Activated CD8-positive, alpha-beta memory T cell treated with anti-CD3 and anti-CD28 coated beads for 1 hour (primary cell): ENCODE measurements at places on chromosomes 3 and 15.

- no peak for DNase-seq
These were observed 14.6 kb upstream of the LMOD3 start for GRCh38 chr3:69137005-69137404.

GRCh38 chr3:66665021-66665695 lies 164.3 kb upstream of the LRIG1 start:
- no peak for DNase-seq

- DNase-seq, result no peak
These were observed 766.8 kb downstream of the TBL1XR1 start for GRCh38 chr3:176430244-176431037.

DNA sequence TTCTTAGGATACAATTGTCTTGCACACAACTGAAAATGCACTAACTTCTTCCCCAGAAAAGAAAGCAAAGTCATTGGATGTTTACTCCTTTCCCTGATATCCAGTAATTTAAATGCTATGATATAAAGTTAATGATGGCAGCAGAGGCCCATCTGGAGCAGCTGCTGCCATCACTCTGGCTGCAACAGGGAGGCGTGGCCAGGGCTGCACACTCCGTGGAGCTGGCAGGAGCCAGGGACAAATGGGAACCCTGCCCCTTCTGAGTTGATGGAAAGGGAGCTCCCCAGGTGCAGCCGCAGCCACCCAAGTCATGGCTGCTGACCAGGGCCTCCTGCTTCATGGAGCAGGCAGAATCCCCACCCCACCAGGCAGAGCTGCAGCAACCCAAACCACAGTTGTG lies 72.6 kb upstream of the ALDH1A3 start:
- no peak for DNase-seq

- no peak for DNase-seq
These were observed 55.0 kb upstream of the FOXB1 start for GRCh38 chr15:59948924-59949613.

GRCh38 chr15:65980824-65981456 lies 111.6 kb downstream of the RAB11A start:
- no peak for DNase-seq

DNA sequence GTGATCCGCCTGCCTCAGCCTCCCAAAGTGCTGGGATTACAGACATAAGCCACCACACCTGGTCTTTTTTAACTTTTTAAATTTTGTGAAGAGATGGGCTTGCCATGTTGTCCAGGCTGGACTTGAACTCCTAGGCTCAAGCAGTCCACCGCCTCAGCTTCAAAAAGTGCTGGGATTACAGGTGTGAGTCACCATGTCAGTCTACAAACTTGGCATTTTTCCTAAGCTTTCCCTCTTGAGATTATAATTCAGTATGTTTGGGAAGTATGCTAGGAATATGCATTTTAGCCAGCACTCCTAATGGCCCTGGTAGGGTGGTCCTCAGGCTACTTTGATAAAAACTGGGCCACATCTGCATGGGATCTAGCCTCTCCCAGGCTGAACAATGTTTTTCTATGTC lies 4.4 kb downstream of the WDR73 start:
- no peak for DNase-seq

DNA sequence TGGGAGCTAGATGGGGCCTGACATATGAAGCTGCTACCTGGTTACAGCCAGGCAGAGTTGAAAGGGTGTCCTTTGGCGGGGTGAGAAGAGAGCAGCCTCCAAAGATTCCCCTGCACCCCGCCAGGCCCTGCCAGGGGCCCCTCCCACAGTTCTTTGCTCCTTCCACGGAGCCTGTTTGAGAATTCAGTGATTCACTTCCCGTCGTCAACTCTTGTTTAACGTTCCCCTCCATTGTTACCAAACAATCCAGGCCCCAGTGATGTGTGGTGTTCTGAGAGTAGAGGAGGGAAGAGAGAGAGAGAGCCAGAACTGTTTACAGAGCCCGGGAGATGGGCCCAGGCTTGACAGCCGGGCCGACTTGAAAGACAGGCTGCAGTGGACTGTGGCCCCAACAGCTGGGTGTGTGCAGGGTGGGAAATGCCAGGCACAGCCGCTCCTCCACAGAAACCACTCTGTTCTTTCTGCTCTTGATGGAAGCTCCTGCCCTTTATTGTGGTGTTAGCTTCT lies 81.5 kb downstream of the SMAD3 start:
- DNase-seq, result no peak

- no peak for DNase-seq
These were observed 613.4 kb downstream of the ZPLD1 start for GRCh38 chr3:103048068-103048722.

DNA sequence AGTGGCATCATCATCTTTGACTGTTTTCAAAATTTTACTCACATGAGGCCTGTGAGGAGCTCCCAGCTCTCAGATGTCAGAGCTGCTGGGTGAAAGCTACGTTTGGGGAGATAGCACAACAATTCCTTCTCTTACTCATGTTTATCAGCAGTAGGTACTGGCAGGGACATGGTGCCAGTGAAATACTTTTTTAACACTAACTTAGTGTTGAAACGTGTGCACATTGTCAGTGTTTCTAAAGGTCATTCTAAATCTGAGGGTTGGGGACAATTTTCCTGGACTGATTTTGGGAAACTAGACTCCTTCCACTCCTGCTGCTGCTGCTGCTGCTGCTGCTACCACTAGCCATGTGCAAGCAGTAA lies 487.4 kb downstream of the PDCD6IP start:
- no peak for DNase-seq

- no peak for DNase-seq
These were observed 38.3 kb downstream of the PDE8A start for GRCh38 chr15:85019815-85020590.

- no peak for DNase-seq
These were observed 109.8 kb downstream of the IGF2BP2 start for GRCh38 chr3:185715091-185715490.

GRCh38 chr3:61724801-61725200 lies 163.4 kb downstream of the PTPRG start:
- DNase-seq, result no peak

DNA sequence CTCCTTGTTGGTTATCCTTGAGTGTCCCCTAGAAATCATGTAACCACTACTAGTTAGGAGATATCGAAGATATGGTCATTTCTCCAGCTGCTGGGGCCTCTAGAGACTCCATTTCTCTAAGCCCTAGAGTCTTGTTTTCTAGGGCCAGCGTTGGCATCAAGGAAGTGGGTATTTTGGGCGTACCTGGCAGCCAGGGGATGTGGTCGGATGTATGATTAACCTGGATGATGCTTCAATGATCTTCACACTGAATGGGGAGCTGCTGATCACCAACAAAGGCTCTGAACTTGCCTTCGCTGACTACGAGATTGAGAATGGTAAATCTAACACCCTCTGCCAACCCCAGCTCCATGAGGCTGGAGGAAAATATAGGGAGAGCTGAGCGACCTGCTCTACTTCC lies 325.5 kb downstream of the RYR3 start:
- DNase-seq, result no peak

- no peak for DNase-seq
These were observed at the start of gene TAGLN3 for GRCh38 chr3:111998636-111999483. Gene TAGLN3, plus strand, starts transcription at chr3:111998922. Its CDS starts 501 bp downstream, at chr3:111999423.

- no peak for DNase-seq
These were observed 40.0 kb downstream of the TRH start for GRCh38 chr3:130014526-130014925.

- no peak for DNase-seq
These were observed 13.7 kb upstream of the ULK4 start for GRCh38 chr3:41975416-41976103.

GRCh38 chr15:67559158-67559557 lies 16.7 kb downstream of the MAP2K5 start:
- DNase-seq, result no peak

DNA sequence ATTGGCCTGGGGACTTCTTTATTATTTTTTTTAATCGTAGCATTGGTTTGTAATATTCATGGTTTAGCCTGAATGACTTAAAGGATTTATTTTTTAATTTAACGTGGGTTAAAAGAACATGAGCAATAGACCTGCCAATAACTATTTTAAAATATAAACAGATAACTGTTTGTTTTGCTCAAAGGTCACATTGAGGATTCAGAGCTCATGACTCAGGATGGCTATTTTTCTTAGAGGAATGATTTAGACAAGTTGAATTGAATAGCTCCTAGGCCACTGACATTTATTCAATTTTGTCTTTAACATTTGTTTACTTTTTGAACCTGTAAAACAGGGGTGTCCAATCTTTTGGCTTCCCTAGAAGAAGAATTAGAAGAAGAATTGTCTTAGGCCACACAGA lies 68.5 kb downstream of the ITPR1 start:
- DNase-seq, result no peak

- no peak for DNase-seq
These were observed 127.9 kb downstream of the MITF start for GRCh38 chr3:69866988-69867720.

GRCh38 chr3:73874606-73875369 lies 250.0 kb upstream of the PDZRN3 start:
- DNase-seq, result no peak

- DNase-seq, result no peak
These were observed 6.4 kb downstream of the CMSS1 start for GRCh38 chr3:99823723-99824711.

DNA sequence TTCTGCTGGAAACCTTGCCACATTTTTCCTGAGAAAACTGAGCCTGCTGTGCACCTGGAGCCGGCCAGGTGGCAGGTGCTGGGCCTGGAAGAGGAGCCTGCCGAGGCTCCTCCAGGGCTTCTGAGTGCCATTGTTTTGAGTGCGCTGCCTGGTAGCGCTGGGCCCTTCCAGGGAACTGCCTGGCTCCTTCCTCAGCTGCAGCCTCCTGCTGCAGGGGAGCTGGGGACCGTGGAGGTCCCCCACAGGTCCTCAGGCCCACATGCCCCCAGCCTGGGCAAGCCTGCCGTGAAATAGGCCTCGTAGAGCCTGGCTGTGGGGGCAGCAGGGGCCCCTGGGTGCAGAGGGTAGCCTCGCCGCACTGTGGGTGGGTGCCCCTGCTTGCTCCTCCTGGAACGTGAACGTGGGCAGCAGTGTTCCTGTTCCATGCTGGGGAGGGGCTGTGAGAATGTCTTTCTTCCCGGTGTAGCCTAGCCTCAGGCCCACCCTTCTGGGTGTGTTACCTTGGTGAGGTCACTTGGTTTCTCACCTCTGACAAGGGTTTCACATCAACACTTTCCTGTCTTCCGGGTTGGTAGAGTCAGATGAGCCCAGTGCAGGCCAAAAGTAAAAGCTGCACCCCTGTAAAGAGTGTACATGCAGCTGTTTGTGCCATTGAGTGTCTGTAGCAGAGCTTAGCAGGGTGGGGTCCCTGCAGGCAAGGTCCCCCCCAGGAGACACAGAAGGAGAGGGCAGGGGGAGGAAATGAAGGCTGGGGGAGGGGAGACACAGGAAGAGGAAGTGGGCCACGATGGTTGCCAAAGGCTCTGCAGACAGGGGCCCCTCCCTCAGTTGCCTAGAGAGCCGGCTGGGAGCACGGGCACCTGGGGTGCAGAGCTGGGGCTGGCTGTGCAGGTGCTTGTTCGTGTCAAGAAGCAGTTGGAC lies 34.5 kb downstream of the KLF13 start:
- no peak for DNase-seq

DNA sequence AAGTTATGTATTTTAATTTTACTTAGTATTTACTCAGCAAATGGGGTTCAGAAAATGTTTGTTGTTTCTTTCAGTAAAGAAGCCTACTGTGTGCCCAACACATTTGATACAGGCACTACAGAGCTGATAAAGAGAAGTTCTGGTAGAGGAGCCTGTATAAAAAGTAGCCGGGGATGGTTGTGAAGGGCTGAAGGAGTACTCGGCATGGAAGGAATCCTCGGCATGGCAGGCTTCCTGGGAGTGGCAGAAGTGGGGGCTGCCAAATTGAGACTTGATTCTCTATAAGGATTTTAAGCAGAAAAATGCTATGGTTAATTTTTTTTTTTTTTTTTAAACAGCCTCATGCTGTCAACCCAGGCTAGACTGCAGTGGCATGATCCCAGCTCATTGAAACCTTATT lies 9.3 kb downstream of the ARL13B start:
- DNase-seq, result no peak

GRCh38 chr15:85935182-85935581 lies 140.5 kb upstream of the KLHL25 start:
- no peak for DNase-seq

- no peak for DNase-seq
These were observed 206.9 kb upstream of the BHLHE40 start for GRCh38 chr3:4772171-4772804.

GRCh38 chr3:81829937-81830336 lies 68.5 kb upstream of the GBE1 start:
- no peak for DNase-seq

- no peak for DNase-seq
These were observed 127.9 kb downstream of the GADL1 start for GRCh38 chr3:30766522-30766921.

- no peak for DNase-seq
These were observed 367.8 kb upstream of the IL12A start for GRCh38 chr3:159620873-159621272.

DNA sequence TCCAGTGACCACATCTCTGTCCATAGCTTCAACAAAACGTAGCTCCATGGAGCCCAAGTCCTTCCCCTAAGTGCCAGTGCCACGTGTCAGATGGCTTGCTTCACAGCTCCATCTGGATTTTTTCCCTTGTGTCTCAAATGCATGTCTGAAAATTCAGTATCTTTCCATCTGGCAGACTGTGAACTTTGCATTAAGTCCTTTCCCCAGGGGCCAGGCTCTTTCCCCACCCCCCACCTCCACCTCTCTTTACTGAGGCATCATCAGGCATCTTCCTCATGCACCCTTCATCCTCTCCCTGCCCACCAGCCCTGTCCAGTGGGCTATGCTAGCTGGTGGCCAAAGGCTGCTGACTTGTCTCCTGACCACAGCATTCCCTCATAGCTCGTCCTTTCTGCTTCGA lies 53.7 kb downstream of the PDIA5 start:
- DNase-seq, result no peak

DNA sequence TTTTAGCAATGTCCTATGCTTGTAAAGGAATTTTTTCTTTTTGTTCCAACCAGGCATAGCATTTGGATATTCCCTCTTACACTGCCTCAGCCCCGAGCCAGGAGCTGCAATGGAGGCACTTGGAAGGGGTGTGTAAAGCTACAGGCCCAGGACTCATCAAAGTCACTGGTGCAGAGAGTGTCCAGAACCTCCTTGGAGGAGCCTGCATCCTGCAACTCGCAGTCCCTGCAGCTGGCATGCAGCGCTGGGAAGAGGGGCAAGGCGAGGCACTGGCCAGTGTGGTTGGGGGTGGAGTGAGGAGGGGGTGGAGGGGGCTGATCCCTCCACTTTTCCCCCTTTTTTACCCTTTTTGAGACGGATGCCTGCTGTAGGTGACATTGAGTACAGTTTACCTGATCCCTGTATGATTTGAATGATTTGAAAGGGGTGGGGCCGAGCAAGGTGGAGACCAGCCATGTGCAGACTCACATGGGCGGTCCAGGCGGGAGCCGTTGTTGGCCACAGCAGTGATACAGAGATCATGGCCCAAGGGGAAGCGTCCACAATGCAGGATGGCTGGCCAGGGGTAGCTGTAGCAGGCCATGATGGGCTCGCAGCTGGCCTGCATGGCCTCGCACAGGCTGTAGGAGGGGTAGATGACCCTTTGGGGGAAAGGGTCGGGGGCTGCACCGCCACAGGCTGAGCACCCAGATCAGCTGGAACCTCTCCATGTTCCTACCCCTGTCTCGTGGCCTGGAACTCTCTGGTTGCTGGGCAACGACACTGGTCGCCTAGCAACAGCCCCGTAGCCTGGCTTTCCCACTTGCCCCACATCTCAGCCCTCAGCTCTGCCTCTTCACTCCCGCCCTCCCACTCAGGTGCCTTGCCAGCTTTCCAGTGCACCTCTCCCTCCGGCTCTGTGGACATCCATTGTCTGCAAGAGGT lies 7.9 kb downstream of the P4HTM start:
- no peak for DNase-seq
